ENCODE measurements at places on chromosomes 1 and 21.

DNA sequence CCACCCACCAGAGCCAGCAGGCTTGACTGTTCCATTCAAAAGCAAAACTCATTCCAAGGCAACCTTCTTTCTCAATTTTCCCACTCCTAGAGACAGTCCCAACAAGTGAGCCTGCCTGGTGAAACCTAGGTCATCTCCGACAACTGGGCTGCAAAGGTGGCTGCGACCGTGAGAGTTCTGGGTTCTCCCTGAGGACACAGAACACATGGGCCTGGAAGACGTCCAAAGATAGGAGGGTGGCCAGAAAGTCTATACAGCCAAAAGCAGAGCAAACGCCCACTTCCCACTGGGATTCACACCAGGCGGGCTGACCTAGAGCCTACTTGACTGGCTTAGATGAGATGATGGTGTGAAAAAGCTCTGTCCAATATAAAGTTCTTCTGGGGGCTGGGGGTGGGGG, 90.2 kb upstream of the GRIK3 start:
- no peak for DNase-seq

GRCh38 chr1:51729824-51730301, 113.0 kb downstream of the OSBPL9 start:
- DNase-seq = peak; percentile 36

DNA sequence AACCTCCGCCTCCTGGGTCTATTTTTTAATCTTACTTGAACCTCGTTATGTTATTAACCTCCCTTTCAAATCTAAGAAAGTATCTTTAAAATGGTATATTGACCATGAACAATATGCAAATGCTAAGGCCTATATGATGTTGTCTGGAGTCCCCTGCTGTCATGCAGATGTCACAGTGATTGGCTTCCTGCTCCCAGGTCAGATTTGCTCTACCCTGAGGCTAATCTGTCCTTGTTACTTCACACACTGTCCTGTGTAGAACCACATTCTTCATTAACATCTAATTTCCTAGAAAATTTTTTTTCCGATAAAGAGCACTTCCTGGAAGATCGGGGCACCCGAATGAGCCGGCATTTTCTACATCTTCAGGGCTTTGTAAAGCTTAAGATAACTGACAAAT, 306.6 kb downstream of the MRPL39 start:
- DNase-seq = no peak

- DNase-seq = no peak
Measured at GRCh38 chr1:97834899-97835298, 85.9 kb downstream of the DPYD start.

DNA sequence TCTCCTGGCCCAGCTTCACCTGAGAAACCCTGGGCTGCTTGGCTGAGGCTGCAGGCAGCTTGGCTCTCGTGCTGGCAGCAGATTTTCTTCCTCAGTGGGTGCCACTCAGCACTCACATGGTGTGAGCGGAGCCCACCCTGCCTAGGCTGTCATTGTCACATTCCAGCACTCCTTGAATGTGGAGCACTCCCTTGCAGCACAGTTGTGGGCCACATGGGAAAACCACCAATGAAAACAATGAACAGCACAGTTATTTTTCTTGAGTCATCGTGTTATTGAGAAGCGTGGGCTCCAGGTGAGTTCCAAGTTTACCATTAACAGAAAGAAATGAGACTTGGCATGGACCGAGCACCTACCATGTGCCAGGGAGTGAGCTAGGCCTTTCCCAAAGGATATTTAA, 27.2 kb upstream of the TRIM67 start:
- DNase-seq = peak; percentile 69

DNA sequence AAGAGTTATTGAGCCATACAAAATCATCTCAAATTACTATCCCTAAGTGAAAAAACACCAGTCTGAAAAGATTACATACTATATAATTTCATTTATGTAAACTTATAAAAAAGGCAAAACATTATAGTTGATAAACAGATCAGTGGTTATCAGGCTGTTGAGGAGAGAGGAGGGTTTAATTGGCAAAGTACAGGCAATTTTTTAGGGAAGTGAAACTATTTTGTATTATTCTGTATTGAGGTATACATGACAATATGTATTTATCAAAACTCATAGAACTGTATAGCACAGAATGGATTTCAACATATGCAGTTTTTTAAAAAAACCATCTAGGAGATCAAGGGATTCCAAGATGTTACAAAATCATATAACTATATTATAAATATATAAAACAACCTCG, 403.7 kb downstream of the LTN1 start:
- no peak for DNase-seq

DNA sequence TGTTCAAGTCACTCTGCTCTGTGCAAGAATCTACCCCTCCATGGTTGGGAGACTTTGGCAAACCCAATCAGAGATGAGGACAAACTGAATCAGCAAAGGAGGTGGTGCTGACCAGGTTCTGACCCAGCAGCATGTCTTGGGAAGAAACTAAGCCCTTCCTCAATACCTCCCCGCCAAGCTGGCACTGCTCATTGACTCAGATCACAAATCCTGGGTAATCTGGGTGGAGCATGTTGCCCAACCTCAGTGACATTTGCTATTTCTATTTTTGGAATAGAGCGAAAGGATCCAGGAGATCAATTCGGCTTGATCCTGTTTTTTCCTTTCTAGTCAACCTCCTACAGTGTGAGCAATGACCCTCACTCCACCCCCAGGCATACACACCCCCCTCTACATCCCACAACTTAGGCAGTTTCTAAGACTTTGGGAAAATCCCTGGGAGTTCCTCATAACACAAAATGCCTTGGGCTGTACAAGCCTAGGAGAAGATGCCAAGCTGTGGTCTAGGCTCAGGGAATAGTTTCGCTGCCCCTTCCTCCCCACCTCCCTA, 166.8 kb upstream of the KCNJ6 start:
- no peak for DNase-seq

DNA sequence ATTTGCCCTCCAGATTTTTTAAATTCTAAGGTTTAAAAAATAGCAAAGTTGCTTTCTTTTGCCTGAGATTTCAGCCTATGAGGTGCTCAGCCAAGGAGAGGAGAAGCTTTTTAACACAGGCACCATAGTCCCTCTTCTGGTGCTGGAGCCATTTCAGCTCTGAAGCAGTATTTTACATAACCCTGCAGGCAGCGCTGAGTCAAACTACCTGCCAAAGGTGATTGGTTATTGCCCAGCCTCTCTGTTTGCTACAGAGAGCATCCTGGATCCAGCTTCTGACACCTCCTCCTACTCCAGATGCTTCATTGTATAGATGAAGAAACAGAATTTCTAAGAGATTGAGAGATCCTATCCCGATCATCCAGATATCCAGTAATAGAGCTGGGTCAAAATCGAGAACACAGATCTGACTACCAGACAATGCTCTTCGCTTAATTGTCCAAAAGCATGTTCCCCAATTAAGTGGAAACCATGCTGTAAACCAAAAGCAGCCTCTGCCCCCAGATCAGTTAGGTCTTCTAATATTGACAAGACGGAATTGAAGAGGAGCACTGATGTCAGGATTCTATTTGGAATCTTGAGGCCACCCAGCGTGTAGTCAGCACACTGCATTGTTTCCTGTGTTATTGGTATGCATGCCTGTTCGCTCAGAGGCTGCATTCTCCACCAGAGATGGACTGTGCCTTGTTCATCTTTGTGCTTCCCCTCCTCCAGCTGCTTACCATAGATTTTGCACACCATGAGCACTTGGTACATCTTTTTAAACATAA, 22.1 kb downstream of the RGS8 start:
- peak; percentile 23 for DNase-seq

GRCh38 chr1:246659594-246660140, 64.5 kb upstream of the SCCPDH start:
- DNase-seq = no peak

GRCh38 chr21:14975136-14975919, 89.5 kb downstream of the NRIP1 start:
- peak; percentile 6 for DNase-seq

DNA sequence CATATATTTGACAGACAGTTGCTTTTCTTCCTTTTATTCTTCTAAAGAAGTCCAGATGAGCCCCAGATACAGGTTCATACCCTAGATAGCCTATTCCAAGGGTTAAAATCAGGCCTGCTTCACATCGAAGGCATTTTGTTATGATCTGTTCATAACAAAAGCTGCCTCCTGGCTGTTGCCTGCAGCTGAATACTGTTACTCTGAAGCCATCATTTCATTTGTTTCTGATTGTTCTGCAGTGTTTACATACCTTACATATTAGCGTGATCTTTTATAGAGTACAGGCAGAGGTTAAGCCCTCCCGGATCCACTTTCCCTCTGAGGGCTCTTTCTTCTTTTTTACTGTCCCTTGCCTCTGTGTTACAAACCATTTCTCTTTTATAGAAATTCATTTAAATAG, 219.0 kb upstream of the HOOK1 start:
- DNase-seq = peak; percentile 27

- no peak for DNase-seq
Measured at GRCh38 chr1:33370301-33370700, 49.4 kb upstream of the A3GALT2 start.

GRCh38 chr1:198241553-198241952, 84.8 kb downstream of the NEK7 start:
- no peak for DNase-seq

GRCh38 chr1:241888232-241888631, 40.2 kb downstream of the EXO1 start:
- DNase-seq = no peak

- DNase-seq = no peak
Measured at GRCh38 chr1:155379180-155379579, 58.5 kb downstream of the RUSC1 start.

DNA sequence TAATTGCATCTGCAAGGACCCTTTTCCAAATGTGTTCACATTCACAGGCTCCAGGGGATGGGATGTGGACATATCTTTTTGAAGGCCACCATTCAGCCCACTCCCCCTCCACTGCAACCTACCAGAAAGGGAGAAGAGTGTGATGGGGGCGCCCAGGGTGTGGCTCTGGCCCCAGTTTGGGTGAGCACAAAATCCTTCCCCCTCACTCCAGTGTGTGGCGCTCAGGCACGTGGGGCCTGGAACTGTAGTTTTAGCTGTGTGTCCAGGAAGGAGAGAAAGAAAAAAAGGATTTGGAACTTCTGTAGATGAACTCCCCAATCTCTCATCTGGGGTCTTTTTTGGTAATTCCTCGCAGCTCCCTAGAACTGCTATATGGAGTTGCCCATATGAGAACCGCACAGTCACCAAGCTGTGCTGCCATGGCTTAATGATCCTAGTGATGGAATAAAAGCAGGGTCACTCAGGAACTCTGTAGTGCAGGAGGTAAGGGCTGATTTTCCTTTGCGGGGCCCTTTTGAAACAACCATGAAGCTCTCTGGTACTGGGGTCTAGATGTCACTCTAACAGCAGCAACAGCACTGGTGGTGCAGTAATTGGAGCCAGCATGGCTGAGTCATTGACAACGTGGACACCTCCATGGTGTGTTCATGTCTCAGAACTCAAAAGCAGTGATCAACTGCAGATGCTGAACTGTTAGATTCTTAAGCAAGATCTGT, 17.0 kb downstream of the AGT start:
- DNase-seq = peak; percentile 29

Measured in fibroblast of skin of back (primary cell).